Fibroblast of upper back skin (primary cell): ENCODE measurements at places on chromosomes 4 and X.

GRCh38 chr4:109079731-109080130, 222.7 kb downstream of the COL25A1 start:
- DNase-seq, result peak; percentile 51

- DNase-seq, result no peak
Observed at GRCh38 chr4:150278206-150278605, 200.0 kb downstream of the DCLK2 start.

DNA sequence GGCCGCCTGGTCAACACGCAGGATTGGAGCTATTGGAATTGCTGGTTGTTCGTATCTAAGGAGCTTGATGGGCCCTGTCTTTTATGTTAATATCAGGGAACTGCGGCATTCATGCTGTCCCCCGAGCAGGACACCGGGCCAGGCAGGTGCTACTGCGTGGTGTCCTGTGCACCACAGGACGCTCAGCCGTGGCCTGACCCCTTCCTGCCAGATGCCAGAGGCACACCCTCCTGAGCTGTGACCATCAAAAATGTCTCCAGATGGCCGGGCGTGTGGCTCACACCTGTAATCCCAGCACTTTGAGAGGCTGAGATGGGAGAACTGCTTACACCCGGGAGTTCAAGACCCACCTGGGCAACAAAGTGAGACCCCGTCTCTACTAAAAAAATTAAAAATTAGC, 32.1 kb downstream of the ABLIM2 start:
- no peak for DNase-seq

DNA sequence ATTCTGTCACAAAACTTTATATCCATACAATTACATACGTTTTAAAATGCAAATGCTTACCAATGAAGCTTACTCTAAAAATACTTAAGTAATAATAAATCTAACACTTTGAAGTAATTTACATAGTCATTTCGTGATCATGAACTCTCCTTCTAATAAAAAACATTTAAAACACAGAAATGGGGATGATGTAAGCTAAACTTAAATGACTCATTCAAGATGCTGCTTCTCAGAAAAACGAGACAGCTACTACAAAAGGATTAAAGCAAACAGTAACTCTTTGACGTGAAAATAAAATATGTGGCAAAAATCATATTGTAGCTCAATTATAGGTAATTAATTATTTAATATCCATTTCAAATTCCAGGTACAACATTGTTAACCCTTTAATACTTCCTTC, 148.7 kb downstream of the FGF16 start:
- DNase-seq, result no peak

- DNase-seq, result peak; percentile 95
Observed at GRCh38 chr4:8393593-8394038, 46.9 kb downstream of the ACOX3 start.

- no peak for DNase-seq
Observed at GRCh38 chr4:150577796-150578195, 4.2 kb upstream of the MAB21L2 start.

DNA sequence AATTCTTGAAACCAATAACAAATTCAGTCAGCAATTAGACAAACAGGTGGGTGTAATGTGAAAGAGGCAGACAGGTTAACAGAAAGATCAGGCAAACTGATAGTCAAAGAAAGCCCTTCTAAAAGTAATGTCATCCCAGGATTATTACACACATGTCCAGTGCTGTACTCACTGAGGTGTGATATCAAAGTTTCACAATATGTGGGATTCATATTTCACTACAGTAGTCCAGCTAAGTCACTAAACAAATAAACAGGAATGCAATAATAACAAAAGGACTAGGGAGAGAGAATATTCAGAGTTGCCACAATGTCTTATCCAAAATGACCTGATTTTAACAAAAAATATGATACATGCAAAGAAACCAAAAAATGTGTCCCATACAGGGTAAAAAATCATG, 787.5 kb downstream of the FSTL5 start:
- no peak for DNase-seq

- DNase-seq, result no peak
Observed at GRCh38 chr4:673349-674091, 556 bp downstream of the ATP5ME start.

DNA sequence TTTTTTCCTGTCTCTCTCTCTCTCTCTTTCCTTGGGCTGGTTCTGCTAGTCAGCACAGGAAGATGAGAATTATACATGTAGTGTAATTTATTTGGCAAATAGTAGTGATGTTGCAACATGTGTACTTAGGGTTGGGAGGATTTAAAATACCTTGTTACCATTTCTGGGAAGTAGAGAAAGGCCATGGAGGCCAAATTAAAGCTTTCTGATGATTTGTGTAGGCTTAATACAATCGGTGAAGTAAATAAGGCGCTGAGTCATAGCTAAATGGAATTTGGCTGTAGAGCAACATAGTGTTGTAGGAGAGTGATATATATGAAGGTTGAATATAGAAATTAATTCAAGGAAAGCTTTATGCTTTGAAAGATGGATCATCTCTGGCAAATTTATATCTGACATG, 295.3 kb downstream of the GRID2 start:
- no peak for DNase-seq

GRCh38 chr4:38805530-38806145, 1.0 kb upstream of the TLR1 start:
- no peak for DNase-seq

- no peak for DNase-seq
Observed at GRCh38 chr4:7530932-7531639, 96.4 kb upstream of the PSAPL1 start.

DNA sequence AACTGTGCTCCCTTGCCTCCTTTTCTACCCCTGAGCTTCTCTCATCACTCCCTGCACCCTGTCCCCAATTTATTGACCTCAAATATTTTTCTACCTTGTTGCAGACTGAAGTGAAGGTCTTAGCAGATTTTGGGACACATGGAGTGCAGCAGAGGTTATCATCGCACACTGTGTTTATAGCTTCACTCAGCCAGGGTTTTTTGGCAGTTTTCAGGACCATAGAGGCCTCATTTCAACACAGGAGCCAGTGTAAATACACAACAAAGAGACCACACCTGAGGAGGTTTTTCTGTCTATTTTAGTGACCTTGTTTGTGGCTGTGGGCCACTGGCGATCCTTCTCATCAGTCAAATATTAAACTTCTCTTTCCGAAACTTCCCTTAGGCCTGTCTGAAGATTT, 457.1 kb downstream of the SPRY1 start:
- DNase-seq, result no peak

DNA sequence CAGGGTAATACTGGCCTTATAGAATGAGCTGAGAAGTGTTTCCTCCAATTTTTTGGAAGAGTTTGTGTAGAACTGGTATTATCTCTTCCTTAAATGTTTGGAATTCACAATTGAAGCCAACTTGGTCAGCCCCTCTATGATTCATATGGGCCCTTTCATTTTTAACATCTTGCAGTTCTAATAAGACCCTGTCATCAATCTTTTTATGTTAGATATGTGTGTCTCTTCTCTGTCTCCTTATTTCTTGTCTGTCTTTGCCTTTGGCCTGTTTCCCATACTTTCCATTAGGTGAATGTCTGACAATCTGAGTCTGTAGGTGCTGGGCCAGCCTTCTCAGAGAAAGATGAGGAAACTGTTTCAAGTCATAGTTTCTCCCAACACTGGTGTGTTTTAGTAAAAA, 88.7 kb downstream of the SLC16A2 start:
- DNase-seq, result peak; percentile 63

GRCh38 chr4:142414366-142414990, 431.6 kb downstream of the INPP4B start:
- DNase-seq, result no peak

DNA sequence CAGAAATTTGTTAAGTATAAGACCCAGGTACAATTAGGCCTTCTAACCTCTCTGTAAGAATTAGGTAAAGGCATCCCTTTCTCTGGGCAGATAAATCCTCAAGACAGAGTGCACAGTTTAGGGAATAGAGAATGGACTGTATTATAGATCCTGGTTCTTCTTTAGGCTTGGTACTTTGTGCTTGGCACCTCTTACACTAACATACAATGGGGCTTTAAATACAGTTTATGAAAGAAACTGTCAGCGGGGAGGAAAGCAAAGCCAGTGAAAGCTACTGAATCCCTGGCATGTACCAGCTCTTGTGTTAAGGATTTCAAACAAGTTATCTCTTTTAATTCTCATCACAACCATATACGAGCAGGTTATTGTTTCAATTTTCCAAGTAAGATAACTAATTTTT, 1350.0 kb downstream of the ADGRL3 start:
- DNase-seq, result no peak

GRCh38 chrX:135315864-135316263, 6.6 kb downstream of the ETDC start:
- DNase-seq, result no peak

- DNase-seq, result peak; percentile 23
Observed at GRCh38 chr4:162485486-162485885, 321.7 kb upstream of the FSTL5 start.

DNA sequence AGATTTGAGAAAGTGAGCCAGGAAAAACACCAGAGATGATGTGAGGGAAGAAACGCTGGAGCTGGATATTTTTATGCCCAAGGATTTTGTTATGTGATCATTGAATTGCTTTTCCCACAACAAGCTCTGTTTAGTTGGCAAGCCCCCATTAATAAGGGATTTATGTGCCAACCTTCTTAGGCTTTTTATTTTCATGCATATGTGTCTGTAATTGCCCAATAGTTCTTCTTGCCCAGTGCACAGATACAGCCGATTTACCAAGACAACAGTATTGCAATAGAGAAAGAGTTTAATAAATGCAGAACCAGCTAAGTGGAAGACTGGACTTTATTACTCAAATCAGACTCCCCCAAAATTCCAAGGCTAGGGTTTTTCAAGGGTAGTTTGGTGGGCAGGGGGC, 57.7 kb downstream of the TRIM2 start:
- DNase-seq, result no peak

- no peak for DNase-seq
Observed at GRCh38 chrX:16464369-16464768, 185.6 kb upstream of the S100G start.

GRCh38 chr4:65599340-65599739, 70.9 kb downstream of the EPHA5 start:
- peak; percentile 71 for DNase-seq

DNA sequence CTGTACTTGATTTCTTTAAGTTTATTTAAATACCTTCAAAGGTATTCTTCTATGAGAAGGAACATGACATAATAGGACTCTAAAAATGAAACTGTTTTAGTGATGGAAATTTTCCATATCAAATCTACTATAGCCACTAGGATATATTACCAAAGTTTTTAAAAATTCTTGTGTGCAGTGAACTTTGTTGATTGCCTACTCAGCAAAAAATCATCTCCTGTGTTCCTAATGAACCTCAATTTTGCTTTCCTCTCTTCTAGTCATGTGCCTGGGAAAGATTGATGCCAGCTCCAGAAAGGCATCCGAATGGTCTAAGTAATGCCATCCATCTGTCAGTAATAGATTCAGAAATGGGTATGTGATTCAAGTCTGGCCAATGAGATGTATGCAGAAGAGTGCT, 111.1 kb downstream of the ANXA3 start:
- DNase-seq, result no peak

DNA sequence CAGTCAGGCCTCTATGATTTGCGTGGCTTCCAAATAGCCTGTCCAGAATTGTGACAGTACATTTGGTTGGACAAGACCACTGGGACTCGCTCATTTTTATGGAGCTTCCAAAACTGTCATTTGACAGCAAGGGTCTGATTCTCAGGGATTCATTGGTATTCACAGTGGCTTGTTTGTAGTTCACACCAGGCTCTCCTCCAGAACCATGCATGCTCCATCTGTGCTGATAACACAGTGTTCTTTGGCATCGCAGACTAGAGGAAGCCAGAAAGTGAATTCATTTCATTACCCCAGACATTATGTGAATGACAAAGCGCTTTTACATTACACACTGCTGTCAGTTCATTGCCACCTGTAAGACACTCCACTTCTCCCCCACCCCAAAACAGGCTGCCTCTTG, 208.3 kb downstream of the ARHGAP10 start:
- no peak for DNase-seq

GRCh38 chrX:155048977-155049619, 21.8 kb downstream of the CMC4 start:
- peak; percentile 36 for DNase-seq

GRCh38 chr4:85557016-85557901, 82.3 kb downstream of the ARHGAP24 start:
- no peak for DNase-seq

GRCh38 chr4:142016031-142016430, 379.6 kb downstream of the IL15 start:
- no peak for DNase-seq

GRCh38 chrX:14927401-14927800, 54.2 kb downstream of the MOSPD2 start:
- no peak for DNase-seq

- no peak for DNase-seq
Observed at GRCh38 chrX:44239036-44239435, 104.4 kb downstream of the EFHC2 start.

DNA sequence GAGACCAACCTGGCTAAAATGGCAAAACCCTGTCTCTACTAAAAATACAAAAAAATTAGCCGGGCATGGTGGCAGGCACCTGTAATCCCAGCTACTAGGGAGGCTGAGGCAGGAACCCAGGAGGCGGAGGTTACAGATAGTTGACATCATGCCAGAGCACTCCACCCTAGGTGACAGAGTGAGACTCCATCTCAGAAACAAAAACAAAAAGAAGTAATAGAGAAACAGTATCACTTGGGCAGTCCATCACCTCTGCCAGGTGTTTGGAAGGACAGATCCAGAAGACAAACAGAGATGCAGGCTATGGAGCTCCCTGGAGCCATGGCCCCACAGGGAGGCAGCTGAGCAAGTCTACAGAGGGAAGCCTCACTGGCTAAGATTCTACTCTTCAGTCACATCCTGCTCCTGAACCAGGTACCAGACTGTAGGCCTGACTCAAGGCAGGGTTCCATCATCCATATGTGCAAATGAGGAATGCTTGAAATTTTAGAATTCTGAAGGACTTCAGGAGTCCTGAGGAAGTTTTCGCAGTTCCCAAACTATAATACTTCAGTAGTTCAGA, 81.4 kb upstream of the CPEB2 start:
- no peak for DNase-seq

DNA sequence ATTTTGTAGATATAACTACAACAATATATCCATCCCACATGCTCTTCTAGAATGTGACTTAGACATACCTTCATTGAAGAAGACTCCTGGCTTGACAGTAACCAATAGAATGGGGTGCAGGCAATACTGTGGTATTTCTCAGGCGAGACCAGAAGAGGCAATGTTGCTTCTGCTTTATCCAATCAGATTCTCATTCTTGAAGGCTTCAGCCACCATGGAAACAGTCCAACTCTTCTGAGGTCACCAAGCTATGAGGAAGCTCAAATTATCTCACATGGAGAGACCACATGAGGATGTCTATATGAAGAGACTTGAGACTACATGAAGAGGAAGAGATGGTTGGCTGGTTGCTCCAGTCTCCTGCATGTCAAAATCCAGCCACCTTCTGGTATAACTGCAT, 469.9 kb downstream of the PCDH10 start:
- DNase-seq, result peak; percentile 1

DNA sequence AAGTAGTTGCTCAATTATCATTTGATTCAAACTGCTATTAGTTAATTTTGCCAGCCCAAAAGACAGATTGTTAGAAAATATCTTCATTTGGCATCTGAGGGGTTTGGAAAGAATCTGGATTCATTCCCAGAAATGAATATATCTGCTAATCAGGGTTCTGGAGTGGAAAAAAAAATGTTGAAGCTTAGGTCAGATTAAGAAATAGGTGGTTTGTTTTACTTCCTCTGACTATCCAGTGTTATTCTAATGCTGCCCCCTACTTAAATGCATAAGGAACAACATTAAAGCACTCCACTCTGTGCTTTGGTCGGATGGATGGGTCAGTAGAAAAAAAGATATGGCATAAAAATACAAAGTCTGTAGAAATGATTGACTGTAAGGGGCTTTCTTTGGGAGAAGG, 89.0 kb downstream of the LUZP4 start:
- DNase-seq, result peak; percentile 51
